Psoas muscle (tissue), 8 donors: ENCODE measurements at places on chromosomes 11 and 22. TPM values are rescaled to one million over a fixed set of nuclear protein-coding genes. Genes with fewer than 3 reads are reported as not detected.
A peak's percentile ranks its signal among the peaks of the same experiment; 100 is the strongest.

Gene SDHAF2
- total RNA-seq = 36.8 TPM

Gene APOA1
- 0.30 TPM for total RNA-seq

Gene MCAM
- total RNA-seq = 24.5 TPM

Gene APLNR
- total RNA-seq = 4.5 TPM

Gene HBB
- total RNA-seq = 427 TPM

Gene MAPK8IP2
- 0.12 TPM for total RNA-seq

GRCh38 chr22:48724899-48725298 is 1102.8 kb downstream of the BRD1 start:
- DNase-seq = no peak

GRCh38 chr11:70302419-70302752 is 31.9 kb downstream of the PPFIA1 start:
- DNase-seq = no peak

GRCh38 chr11:130652671-130653335 is 204.4 kb downstream of the ADAMTS15 start:
- DNase-seq = peak; percentile 79

GRCh38 chr11:119592642-119593041 is 136.4 kb downstream of the NECTIN1 start:
- peak; percentile 56 for DNase-seq

DNA sequence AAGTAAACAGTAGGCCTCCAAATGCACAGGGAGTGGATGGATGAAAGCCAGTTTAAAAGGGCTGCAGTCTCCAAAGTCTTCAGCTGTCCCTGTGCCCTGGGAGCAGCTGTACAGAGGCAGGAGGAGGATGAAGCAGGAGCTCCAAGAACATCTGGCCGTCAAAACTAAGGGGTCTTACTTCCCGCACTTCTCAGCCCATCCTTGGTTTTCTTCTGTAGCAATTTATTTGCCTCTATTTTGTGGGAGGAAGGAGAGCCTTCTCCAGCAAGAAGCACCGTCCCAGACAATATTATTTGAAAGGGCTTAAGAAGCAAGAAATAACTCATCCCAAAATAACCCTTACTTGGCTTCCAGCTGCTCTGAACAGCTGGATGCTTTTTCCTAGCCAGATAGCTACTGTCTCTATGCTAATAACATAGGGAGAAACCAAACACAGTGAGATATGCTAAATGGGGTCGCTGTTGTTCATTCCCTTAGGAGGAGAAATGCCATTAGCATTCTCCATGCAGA is 133.2 kb downstream of the SPATA19 start:
- no peak for DNase-seq

DNA sequence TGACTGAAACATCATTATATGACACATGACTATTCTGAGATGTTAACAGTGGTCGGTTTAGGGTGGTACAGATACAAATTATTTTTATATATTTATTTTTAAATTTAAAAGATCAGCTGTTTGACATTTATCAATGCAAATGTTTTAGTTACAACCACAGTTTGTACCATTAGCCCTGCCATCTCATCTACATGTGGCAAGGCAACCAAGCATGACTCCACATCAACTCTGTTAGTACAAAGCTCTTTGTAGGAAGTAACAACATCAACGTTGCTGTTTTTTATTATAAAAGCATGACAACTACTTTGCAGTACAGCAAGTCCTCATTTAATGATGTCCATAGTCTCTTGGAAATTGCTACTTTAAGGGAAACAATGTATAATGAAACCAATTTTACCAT is 40.8 kb downstream of the ENTHD1 start:
- DNase-seq = no peak

GRCh38 chr22:39094717-39095389 is 2.2 kb upstream of the APOBEC3H start:
- no peak for DNase-seq

DNA sequence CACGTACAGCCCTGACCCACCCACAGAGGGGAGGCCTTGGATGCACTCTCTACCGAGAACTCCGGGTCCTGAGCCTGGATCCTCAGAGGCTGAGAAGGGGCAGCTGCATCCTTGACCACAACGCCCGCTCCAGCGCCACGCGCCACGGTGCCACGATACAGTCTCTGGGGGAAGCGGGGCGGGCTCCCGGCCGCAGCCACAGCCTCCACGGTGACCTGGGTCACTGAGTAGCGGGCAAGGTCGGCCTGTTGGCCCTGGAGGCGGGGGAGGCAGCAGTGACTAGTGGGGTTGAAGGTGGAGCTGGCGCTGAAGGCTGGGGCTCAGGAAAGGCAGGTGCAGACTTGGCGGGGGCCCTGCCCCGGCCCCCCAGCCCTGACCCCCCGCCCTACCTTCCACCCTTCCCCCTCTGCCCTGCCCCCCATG is 3.9 kb upstream of the IRF7 start:
- no peak for DNase-seq

DNA sequence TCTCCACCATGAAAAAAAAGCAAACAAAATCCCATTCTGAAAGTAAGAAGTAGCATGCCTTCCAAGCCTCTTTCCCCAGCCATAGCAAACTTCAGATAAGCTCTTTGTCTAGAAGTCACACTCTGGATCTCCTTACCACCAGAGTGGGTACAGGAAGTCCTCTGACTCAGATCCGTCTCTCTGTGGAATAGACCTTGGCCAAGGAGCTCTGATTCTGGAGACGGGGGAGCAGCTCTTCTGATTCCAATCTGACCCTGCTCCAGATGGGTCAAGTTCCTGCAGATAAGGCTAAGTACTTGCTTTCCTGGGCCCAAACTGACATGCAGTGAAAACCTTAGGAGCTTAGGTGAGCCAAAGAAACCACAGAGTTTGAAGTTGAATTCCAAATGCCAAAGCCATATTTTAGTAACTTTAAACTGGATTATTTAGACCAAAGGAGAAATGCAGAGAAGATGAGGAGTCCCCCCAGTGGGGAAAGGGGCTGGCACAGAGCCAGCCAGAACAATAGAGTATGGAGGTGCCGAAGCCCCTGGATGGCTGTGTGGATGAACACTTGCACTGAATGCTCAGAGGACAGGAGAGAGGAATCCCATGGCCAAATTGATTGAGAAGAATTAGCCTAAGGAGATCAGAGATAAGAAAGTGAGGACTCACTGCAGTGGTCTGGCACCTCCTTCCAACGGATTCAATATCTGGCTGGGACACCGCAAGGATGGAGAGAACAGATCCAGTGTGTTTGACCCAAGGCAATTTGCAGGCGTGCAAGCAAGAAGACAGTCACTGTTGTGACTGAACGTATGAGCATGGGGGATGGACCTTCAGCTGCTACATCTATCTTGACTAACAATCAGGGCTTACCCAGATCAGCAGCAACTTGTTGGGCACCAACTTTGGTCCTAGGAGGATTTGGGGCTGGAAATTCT is 54.9 kb downstream of the ENDOD1 start:
- DNase-seq = no peak

DNA sequence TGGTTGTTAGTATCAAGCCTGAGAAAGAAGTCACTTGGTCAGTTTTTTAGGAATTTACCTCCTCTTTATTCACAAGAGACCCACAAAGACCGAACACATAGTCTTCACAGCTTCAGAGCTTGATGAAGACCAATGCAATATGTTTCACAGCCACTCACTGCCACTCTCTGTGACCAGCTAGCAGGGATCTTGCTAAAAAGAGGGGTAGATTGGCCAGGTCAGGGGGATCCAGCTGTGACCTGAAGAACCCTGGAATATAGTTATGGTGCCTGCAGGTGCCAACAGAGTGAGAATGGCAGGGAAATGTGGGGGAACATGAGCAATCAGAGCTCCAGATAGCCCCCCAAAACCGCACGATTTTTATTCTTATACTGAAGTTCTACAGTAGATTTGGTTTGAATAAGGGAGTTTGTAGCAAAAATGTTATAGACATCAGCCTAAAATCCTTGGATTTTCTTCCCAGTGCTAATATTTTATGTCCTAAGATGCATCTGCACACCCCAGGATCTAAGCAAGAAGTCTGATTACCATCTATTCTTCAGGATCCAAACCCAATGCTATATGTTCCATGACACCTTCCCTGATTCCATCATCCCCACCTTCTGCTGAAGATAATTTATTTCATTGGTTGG is 8.7 kb downstream of the POU2AF1 start:
- DNase-seq = no peak

GRCh38 chr11:102226702-102227490 is 90.4 kb upstream of the BIRC3 start:
- DNase-seq = no peak

DNA sequence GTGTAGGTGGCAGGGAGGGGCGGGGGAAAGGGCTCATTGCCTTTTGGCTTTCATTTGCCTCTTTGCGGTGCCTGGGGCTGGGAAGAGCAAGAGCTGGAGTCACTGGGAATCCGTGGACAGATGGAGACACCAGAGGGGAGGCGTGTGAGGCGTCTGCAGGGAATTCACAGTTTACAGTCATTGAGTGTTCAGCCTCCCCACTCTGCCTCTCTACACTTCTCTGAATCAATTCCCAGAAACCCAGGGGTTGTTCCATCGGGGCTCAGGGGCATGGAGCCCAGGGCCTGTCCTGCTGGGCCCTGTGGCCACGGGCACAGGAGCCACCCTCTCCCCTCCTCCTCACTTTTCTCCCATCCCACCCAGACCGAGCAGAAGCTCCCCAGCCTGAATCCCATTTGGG is 160.5 kb upstream of the NAV2 start:
- no peak for DNase-seq

GRCh38 chr22:30348809-30349208 is 7.9 kb downstream of the SF3A1 start:
- DNase-seq = no peak
